ENCODE measurements at places on chromosomes 12 and 14.
A peak's percentile ranks its signal among the peaks of the same experiment; 100 is the strongest.

GRCh38 chr14:103140316-103141109, 17.3 kb downstream of the TNFAIP2 start:
- peak; percentile 76 for DNase-seq

GRCh38 chr14:104689881-104690711, 678 bp downstream of the INF2 start:
- DNase-seq = no peak

DNA sequence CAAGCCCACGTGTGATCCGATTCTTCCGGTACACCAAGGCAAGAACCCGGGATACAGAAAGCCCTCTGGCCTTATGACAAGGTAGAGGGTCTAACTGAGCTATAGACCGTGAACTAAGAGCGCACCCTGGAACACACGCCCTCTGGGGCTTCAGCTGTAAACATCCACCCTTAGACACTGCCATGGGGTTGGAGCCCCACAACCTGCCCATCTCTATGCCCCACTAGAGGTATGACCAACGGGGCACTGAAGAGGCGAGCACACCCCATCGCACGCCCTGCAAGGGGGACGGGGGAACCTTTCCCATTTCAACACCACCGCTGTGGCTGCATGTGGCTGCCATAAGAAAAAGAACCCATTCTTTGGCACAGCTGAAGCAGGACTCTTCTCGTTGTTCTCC, 1206.0 kb upstream of the TMEM132C start:
- DNase-seq = no peak

- DNase-seq = no peak
Measured at GRCh38 chr12:89230376-89231315, 121.7 kb downstream of the DUSP6 start.

GRCh38 chr12:115213538-115214016, 529.6 kb upstream of the TBX3 start:
- DNase-seq = no peak

- no peak for DNase-seq
Measured at GRCh38 chr12:65510007-65510406, 231.5 kb downstream of the MSRB3 start.

- no peak for DNase-seq
Measured at GRCh38 chr12:115898670-115899069, 378.8 kb downstream of the MED13L start.

- no peak for DNase-seq
Measured at GRCh38 chr12:90621927-90622326, 333.0 kb downstream of the CCER1 start.

DNA sequence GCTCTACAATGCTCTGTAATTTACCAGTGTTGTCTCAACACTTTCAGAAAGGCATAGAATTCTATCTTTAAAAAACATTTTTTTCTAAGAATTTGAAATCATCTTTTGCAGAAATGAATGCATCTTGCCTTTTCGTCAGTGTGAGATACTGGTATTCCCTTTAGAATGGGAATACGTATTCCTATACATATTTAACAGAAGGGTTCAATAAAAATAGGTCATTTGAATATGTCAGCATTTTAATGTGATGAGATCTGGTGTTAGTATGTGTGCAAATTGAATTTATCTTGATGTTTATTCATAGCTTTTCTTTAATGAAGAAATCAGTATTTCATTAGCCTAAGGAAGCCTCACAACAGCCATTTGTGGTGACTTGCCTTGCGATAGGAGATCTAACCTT, 44.2 kb downstream of the WDR20 start:
- DNase-seq = no peak

- no peak for DNase-seq
Measured at GRCh38 chr14:20878695-20879094, 12.5 kb upstream of the RNASE3 start.

GRCh38 chr14:72771561-72771960, 122.3 kb downstream of the DPF3 start:
- no peak for DNase-seq

- no peak for DNase-seq
Measured at GRCh38 chr12:72323881-72324280, 51.7 kb downstream of the TRHDE start.

GRCh38 chr14:65926504-65926903, 514.0 kb downstream of the FUT8 start:
- no peak for DNase-seq

GRCh38 chr12:97324471-97324870, 138.1 kb upstream of the RMST start:
- DNase-seq = no peak

DNA sequence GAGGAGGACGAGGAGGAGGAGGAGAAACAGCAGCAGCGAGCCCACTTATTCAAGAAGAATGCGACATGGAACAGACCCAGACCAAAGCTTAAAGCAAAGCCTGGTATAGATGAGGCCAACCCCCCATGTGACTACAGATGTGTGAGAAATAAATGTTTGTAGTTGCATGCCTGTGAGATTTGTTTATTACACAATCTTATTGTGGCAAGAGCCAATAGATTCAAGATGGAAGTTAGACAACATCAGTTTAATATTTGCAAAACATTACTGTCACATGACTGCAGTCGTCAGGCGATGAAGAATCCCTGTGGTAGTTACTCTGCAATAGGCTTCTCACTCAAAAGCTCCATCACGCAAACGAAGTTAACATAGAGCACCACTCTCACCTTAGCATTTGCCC, 17.2 kb upstream of the SLC35F4 start:
- no peak for DNase-seq

GRCh38 chr14:31096255-31096654, 70.1 kb upstream of the STRN3 start:
- DNase-seq = no peak

GRCh38 chr14:92404018-92404417, 81.1 kb downstream of the SLC24A4 start:
- no peak for DNase-seq

DNA sequence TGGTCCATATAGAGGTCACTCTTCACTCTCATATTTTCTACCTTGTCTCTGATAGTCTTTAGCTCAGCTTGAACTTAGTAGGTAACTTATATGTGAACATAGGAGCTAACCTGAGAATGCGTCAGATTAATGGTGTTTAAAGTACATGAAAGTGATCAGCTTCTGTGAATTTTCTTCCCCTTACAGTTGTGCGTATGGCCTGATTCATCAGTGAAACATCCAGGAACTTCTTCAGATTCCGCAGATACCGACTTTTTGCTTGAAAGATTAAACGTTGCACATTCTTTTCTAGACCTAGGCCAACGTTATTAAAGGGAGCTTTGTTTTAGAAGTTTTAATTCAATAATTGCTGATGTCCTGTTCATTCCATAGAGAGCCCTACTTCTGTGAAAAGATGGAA, 1945.1 kb upstream of the SEL1L start:
- DNase-seq = no peak

DNA sequence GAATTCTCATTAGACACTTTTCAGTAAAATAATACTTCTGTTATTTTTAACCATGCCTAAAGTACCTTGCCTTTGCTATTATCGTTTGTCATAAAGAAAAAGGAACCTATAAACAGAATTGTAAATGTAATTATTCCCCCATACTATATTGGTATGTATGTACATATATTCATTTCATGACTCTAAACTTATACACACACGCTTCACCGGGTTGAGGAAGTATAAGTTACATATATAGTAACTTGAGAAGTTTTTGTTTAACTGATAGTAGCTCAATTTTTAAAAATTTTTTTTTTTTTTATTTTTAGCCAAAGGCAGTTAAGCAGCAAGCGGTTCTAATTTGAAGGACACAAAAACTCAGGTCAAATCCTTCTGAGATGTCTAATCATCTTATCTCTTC, 107.6 kb downstream of the PLEKHG7 start:
- no peak for DNase-seq

DNA sequence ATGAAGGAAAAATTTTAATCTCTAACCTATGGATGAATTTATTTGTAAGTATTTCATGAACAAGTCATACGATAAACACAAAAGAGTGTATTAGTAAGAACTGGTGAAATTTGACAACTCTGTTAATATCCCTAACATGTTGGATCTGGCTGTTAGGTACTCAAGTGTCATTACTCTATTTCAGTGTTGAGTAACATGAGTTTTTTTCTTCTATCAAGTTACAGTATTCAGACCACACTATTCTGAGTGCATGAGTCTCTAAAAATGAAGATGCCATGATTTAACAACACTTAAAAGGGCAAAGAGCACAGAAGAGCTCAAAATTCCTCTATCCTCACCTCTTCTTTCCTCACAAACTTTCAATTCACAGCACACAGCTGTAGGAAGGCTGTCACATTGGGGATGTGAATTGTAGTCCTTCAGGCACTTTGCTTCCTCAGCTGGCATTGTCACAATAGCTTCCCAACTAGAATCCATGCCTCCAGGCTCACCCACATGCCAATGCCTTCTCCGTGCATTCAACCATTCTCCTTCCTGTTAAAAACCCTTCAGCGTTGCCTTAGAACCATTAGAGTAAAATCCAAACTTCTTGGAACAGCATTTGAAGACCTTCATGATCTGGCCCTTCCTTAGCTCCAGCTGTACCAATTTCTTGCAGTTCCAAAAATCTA, 73.7 kb upstream of the DBX2 start:
- DNase-seq = no peak

DNA sequence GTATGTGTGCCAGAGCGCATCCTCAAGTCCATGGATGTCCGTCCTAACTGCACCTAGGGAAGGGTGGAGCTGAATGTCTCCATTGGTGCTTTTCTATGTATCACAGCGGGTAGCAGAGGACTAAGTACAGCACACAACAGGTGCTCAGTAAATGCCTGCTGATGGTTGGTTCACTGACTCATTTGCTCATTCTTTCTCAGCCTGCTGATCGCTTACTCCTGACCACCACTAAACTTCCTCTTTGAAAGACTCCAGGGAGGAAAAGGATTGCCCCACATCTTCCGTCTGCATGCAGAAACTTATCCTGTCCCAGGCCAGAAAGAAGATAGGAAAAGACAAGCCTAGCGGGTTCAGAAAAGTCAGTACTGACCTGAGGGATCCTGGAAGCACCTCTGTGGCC, 66.3 kb downstream of the B4GALNT3 start:
- no peak for DNase-seq

- DNase-seq = no peak
Measured at GRCh38 chr12:6863586-6864321, 3.6 kb upstream of the TPI1 start.

- no peak for DNase-seq
Measured at GRCh38 chr12:55641595-55641994, 4.9 kb downstream of the OR10P1 start.

- DNase-seq = no peak
Measured at GRCh38 chr12:2273288-2273687, 220.5 kb downstream of the CACNA1C start.

- no peak for DNase-seq
Measured at GRCh38 chr12:56565510-56566101, 44.0 kb downstream of the RBMS2 start.

- DNase-seq = no peak
Measured at GRCh38 chr14:80356413-80356812, 145.1 kb upstream of the DIO2 start.

DNA sequence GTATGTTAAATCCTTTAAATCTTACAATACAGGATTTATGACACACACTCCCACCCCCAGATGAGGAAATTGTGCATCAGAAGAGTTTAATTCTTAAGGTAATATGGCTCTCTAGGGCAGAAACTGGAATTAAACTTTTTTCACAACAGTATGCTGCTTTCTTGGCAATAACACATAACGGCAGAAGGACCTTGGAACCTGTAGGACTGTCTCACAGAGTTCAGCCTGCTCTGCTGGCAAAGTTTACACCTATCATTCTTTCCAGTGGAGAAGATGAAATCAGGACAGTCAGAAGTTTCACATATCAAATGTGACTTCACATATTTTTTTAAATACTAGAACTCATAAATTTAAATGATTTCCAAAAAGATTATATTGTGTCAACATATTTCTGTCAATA, 30.6 kb upstream of the MYF6 start:
- DNase-seq = no peak

DNA sequence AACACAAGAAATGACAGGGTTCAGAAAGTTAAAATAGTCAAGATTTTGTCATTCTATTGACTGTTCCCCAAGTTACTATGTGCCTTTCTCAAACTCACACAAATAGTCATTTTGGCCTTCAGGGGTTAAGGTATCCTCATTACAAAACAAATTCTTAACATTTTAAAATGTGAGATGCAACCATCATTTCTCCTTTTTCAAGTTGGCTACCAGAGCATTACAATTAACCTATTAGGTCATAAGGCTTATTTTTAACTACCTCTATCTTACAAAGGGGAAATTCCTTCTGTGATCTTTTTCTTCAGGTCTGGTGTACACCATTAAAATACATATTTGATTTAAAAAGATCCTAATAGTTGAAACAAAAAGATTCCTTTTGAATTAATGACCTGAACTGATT, 61.2 kb downstream of the SLC38A1 start:
- peak; percentile 74 for DNase-seq

- DNase-seq = no peak
Measured at GRCh38 chr12:101498252-101498651, 23.1 kb downstream of the SPIC start.

DNA sequence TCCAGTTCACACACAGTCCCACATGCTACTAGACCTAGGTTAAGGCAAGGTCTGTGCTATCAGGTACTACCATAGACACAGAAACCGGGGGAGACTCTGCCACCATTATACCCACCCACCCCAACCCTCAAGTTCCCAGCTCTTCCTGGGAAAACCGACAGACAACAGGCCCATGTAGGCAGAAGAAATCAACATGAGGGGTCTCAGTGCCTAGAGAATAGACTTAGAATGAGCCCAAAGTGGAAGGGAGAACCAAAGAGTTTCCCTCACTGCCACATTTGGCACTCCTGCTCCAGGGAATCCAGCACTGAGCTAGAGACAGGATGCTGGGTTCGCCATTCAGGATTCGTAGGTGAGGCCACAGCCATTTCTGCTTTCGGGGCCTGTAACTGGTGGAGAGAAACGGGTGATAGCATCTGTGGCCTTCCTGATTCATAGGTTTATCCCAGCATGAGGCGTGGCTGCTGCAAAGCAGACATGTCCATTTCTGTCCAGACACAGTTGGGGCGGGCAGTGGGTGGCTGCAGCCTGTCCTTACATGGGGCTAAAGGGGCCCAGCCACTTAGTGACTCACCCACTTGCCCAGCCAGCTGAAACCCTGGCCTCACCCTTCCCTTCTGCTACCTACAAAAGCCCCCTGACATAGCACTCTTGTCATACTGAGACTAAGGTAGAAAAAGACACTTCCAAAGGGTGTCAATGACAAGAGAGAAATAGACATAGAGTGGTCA, 69.4 kb downstream of the IRF2BPL start:
- peak; percentile 42 for DNase-seq

GRCh38 chr14:76073717-76074116, 78.0 kb upstream of the GPATCH2L start:
- no peak for DNase-seq

DNA sequence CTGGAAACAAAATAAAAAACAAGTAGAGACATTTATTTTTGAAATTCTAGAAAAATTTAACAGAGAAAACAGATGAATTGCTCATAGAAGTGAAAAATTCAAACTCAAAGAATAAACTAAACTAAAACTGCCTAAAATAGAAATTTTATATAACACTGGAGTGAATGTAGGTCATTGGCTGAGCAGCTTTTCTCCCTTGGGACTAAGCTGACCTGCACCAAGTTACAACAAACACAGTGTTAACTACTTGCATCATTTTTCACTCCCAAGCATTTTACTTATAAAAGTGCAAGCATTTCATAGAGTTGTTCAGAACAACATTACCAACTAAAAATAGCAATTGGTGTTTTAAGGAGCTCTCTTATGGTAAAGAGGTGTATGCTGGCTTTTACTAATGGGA, 298.1 kb downstream of the MED13L start:
- DNase-seq = no peak

- no peak for DNase-seq
Measured at GRCh38 chr12:9111525-9111924, 4.2 kb downstream of the A2M start.

GRCh38 chr14:34692348-34692747, 22.0 kb downstream of the CFL2 start:
- no peak for DNase-seq

- no peak for DNase-seq
Measured at GRCh38 chr12:40473962-40474361, 218.3 kb upstream of the CNTN1 start.
